Keratinocyte (primary cell): ENCODE measurements at places on chromosomes 5 and 9. TPM values are rescaled to one million over a fixed set of nuclear protein-coding genes. Genes with fewer than 3 reads are reported as not detected.

- H3K4me1 ChIP-seq, result no peaks in the 10 kb centered on the region
- no peaks in the 10 kb centered on the region for H3K36me3 ChIP-seq
- no peak overlapping the region for H3K27ac ChIP-seq
- DNase-seq, result no peak
- no peak overlapping the region for H3K4me3 ChIP-seq
- H3K27me3 ChIP-seq, result peaks cover 4% of the 10 kb centered on the region
Measured at GRCh38 chr9:38250279-38251035, 142.0 kb upstream of the ALDH1B1 start.

GRCh38 chr9:22036866-22037626, 27.9 kb upstream of the CDKN2B start:
- peaks cover 61% of the 10 kb centered on the region for H3K4me1 ChIP-seq
- no peak for DNase-seq
- no peaks in the 10 kb centered on the region for H3K36me3 ChIP-seq
- H3K27ac ChIP-seq, result peak overlapping the region; percentile 92

DNA sequence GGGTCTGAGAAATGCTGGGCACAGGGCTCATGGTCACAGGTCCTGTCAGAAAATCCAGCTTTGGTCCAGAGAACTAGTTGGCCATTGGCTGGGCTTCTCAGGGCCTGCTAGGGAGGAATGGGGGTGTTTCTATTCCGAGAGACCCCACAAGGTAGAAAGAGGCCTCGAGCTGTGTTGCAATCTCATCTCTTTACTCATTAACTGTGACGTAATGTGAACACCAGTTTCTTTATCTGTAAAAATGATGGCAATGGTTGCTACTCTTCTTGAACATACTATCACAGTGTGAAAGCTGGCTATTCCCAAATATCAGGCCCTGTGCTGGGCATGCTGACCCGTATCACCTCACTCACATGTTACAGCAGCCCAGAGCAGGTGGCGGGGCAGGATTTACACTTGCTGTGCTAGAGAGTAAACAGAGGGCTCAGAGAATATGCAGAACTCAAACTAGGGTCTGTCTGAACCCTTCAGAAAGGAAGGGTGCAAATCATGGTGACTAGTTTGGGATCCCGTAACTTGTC, 35.7 kb upstream of the SLC25A51 start:
- H3K4me1 ChIP-seq, result peaks cover 55% of the 10 kb centered on the region
- H3K27ac ChIP-seq, result no peak overlapping the region
- H3K36me3 ChIP-seq, result peaks cover 21% of the 10 kb centered on the region
- H3K27me3 ChIP-seq, result no peaks in the 10 kb centered on the region

DNA sequence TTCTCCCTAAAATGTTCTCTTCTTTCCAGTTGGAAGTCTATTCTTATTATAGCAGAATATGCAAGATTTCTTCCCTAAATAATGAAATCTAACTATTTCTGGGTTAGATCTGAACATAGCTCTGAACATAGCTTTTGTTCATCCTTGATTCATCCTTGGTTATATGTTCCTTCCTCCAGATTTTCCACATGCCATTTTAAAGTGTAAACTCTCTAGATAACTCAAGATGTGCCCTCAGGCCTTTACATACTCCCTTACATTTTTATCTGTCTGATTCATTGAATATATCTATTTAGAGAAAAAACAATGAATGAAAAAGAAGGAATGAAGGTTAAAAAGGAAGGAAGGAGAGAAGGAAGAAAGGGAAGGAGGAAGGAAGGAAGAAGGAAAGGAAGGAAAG, 100.9 kb downstream of the FBXO38 start:
- no peaks in the 10 kb centered on the region for H3K36me3 ChIP-seq
- no peaks in the 10 kb centered on the region for H3K27me3 ChIP-seq
- no peak for DNase-seq
- no peak overlapping the region for H3K4me3 ChIP-seq
- no peak overlapping the region for H3K27ac ChIP-seq

GRCh38 chr9:91001146-91001611, 199.6 kb downstream of the SYK start:
- DNase-seq, result peak; percentile 99
- no peak overlapping the region for H3K4me3 ChIP-seq
- no peaks in the 10 kb centered on the region for H3K36me3 ChIP-seq
- H3K27ac ChIP-seq, result peak overlapping the region; percentile 86
- H3K27me3 ChIP-seq, result no peaks in the 10 kb centered on the region
- peaks cover 26% of the 10 kb centered on the region for H3K4me1 ChIP-seq

The TRAF1 gene
- polyA plus RNA-seq, result 0.71 to 2.5 TPM (median 1.2 TPM) in 3 replicates

GRCh38 chr9:21994556-21995005, at the start of gene CDKN2B-AS1:
Gene CDKN2B-AS1 (plus strand): TSS chr9:21994791.
- H3K4me3 ChIP-seq, result peak within 1 kb of the TSS; percentile 84
- H3K36me3 ChIP-seq, result no peaks in the 10 kb centered on the region
- peak within 1 kb of the TSS; percentile 88 for H3K27ac ChIP-seq
- H3K27me3 ChIP-seq, result no peaks in the 10 kb centered on the region
- DNase-seq, result no peak

The ZNF879 gene
- 1.8 to 2.5 TPM (median 2.2 TPM) in 3 replicates for polyA plus RNA-seq

The CYSRT1 gene
- 0.80 to 1.8 TPM (median 1.2 TPM) in 3 replicates for polyA plus RNA-seq

DNA sequence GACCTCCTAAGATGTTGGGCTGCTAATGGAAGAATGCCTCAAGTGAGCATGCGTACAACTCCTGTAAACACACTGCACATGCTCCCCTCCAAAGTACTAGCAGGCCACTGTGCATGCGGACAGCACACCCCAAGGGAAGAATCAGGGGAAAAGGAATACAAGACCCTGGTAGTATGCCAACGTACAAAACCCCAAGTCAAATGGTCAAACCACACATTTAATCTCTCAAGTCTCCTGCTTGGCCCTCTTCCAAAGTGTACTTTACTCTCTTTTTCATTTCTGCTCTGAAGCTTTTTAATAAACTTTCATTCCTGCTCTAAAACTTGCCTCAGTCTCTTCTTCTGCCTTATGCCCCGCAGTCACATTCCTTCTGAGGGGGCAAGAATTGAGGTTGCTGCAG, 466.4 kb downstream of the DMRTA1 start:
- H3K27me3 ChIP-seq, result no peaks in the 10 kb centered on the region
- H3K27ac ChIP-seq, result no peak overlapping the region
- no peak overlapping the region for H3K4me3 ChIP-seq
- no peaks in the 10 kb centered on the region for H3K4me1 ChIP-seq

DNA sequence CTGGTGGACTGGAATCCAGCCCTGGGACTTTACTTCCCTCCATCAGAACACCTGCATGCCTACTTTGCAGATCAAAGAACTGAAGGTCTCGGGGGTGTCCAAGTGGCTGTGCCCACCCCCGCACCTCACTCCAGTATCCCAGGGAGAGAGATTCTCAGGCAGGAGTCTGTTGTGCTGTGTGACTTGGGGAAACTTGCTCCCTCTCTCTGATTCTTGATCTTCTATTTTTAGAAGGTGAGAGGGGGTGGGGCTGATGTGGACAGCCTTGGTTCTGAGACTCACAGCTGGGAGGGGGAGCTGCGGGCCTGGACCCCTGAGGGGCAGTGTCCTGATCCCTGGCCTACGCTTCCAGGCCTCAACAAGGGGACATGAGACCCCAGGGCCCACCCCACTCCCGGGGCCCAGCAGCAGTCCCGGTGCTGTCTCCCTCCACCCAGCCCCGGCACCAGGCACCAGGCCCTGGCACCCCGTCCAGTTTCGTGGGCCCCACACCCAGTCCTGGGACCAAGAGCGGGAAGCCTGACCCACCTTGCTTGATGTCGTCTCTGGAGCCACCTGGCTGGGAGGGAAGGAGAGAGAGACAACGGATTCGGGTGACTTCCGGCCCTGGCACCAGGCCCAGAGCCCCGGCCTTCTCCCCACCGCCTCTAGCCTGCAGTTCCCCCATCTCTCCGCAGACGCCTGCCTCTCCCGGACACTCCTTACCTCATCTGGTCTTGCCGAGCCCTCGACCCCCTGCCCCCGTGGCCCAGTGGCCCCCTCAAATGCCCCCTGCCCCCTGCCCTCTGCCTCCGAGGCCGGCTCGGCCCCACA, 74.0 kb upstream of the SPTLC1 start:
- H3K27ac ChIP-seq, result no peak overlapping the region
- H3K27me3 ChIP-seq, result no peaks in the 10 kb centered on the region
- DNase-seq, result no peak
- H3K4me3 ChIP-seq, result no peak overlapping the region

The ARHGAP26 gene
- 3.4 to 4.4 TPM (median 3.9 TPM) in 3 replicates for polyA plus RNA-seq

The ZDHHC11 gene
- polyA plus RNA-seq, result 0.29 to 0.62 TPM (median 0.33 TPM) in 3 replicates

GRCh38 chr9:124291801-124292396, 34.1 kb downstream of the NEK6 start:
- no peak overlapping the region for H3K4me3 ChIP-seq
- H3K4me1 ChIP-seq, result peaks cover 45% of the 10 kb centered on the region
- no peaks in the 10 kb centered on the region for H3K27me3 ChIP-seq
- peaks cover 26% of the 10 kb centered on the region for H3K36me3 ChIP-seq
- H3K27ac ChIP-seq, result no peak overlapping the region

The WDR38 gene
- not detected in 3 replicates for polyA plus RNA-seq

- no peaks in the 10 kb centered on the region for H3K36me3 ChIP-seq
- DNase-seq, result no peak
- peaks cover 8% of the 10 kb centered on the region for H3K4me1 ChIP-seq
- H3K27ac ChIP-seq, result no peak overlapping the region
- H3K4me3 ChIP-seq, result no peak overlapping the region
Measured at GRCh38 chr5:133867341-133867740, 101.1 kb downstream of the C5orf15 start.

The C5orf46 gene
- 0.75 to 2.1 TPM (median 1.0 TPM) in 3 replicates for polyA plus RNA-seq

The PCDH12 gene
- 0.01 to 0.03 TPM (median 0.01 TPM) in 3 replicates for polyA plus RNA-seq

GRCh38 chr9:123348317-123348992, 7.5 kb upstream of the CRB2 start:
- H3K36me3 ChIP-seq, result no peaks in the 10 kb centered on the region
- H3K27me3 ChIP-seq, result peaks cover 10% of the 10 kb centered on the region
- no peak overlapping the region for H3K27ac ChIP-seq
- DNase-seq, result no peak

DNA sequence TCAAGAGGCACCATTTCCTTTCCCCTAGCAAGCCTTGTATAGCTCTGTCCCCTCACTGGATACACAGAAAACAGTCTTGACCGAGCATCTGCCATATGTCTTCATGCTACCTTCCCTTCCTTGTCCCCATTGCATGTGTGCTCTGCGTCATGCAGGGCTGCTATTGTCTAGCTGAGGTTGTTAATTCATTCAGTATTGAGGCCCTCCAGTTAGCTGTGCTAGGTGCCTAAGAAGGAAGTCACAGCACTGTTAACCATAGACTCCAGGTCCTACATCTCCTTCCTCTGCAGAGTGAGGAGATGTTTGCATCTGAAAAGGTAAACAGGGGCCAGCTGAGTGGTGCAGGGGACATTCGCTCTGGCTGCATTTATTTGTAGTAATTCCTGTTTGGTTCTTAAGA, 48.2 kb downstream of the SLC1A3 start:
- H3K4me3 ChIP-seq, result no peak overlapping the region
- no peaks in the 10 kb centered on the region for H3K36me3 ChIP-seq
- peaks cover 50% of the 10 kb centered on the region for H3K4me1 ChIP-seq
- H3K27ac ChIP-seq, result no peak overlapping the region
- DNase-seq, result no peak

GRCh38 chr5:91225848-91226686, 157.1 kb downstream of the ARRDC3 start:
- no peak for DNase-seq
- H3K27ac ChIP-seq, result no peak overlapping the region
- H3K4me1 ChIP-seq, result peaks cover 6% of the 10 kb centered on the region
- H3K27me3 ChIP-seq, result no peaks in the 10 kb centered on the region

The CYSTM1 gene
- polyA plus RNA-seq, result 34.3 to 65.6 TPM (median 35.6 TPM) in 3 replicates

The TRPM3 gene
- polyA plus RNA-seq, result 0.03 to 0.27 TPM (median 0.04 TPM) in 3 replicates

The FCN2 gene
- not detected in 3 replicates for polyA plus RNA-seq

- DNase-seq, result no peak
- no peak overlapping the region for H3K4me3 ChIP-seq
- no peaks in the 10 kb centered on the region for H3K27me3 ChIP-seq
- no peaks in the 10 kb centered on the region for H3K36me3 ChIP-seq
- H3K4me1 ChIP-seq, result no peaks in the 10 kb centered on the region
Measured at GRCh38 chr5:61697809-61698558, 365.9 kb downstream of the ZSWIM6 start.

- DNase-seq, result no peak
- no peaks in the 10 kb centered on the region for H3K36me3 ChIP-seq
- no peak overlapping the region for H3K27ac ChIP-seq
- H3K4me1 ChIP-seq, result no peaks in the 10 kb centered on the region
Measured at GRCh38 chr5:80860924-80861613, 99.1 kb upstream of the RASGRF2 start.

The TMEM171 gene
- polyA plus RNA-seq, result 8.7 to 10.3 TPM (median 8.8 TPM) in 3 replicates

GRCh38 chr5:98968056-98968564, 39.3 kb upstream of the CHD1 start:
- H3K4me1 ChIP-seq, result no peaks in the 10 kb centered on the region
- no peaks in the 10 kb centered on the region for H3K36me3 ChIP-seq
- no peak for DNase-seq
- H3K4me3 ChIP-seq, result no peak overlapping the region
- no peaks in the 10 kb centered on the region for H3K27me3 ChIP-seq
- H3K27ac ChIP-seq, result no peak overlapping the region

The FAM163B gene
- polyA plus RNA-seq, result not detected in 3 replicates

The UTP15 gene
- polyA plus RNA-seq, result 16.3 to 28.3 TPM (median 21.7 TPM) in 3 replicates

The FGF10 gene
- not detected in 3 replicates for polyA plus RNA-seq

The STPG3 gene
- polyA plus RNA-seq, result not detected in 3 replicates

The KIF4B gene
- not detected in 3 replicates for polyA plus RNA-seq

GRCh38 chr5:55338810-55339243, 31.0 kb downstream of the MTREX start:
- no peak for DNase-seq
- H3K4me1 ChIP-seq, result no peaks in the 10 kb centered on the region
- H3K4me3 ChIP-seq, result no peak overlapping the region
- H3K36me3 ChIP-seq, result peaks cover 7% of the 10 kb centered on the region

- DNase-seq, result no peak
- H3K4me3 ChIP-seq, result no peak overlapping the region
- H3K4me1 ChIP-seq, result no peaks in the 10 kb centered on the region
- no peaks in the 10 kb centered on the region for H3K27me3 ChIP-seq
- H3K27ac ChIP-seq, result no peak overlapping the region
Measured at GRCh38 chr5:6371079-6371810, 7.1 kb downstream of the MED10 start.

DNA sequence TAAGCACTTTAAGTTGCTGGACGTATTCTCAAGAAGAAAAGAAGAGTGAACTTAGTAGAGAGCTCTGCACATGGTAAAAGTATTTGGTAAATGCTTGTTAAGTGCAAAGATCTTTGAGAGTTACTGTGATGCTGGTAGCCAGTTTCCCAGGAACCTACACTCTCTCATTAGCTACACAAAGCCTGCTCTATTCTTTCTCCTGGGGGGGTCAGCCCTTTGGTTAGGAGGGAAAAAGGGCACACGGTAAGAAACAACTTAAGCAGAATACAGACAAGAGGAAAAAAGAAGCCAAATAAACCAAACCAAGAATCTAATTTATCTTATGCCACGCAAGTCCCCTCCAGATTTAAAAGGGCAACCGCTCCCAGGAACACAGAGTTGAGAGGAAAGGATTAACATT, 1100.1 kb upstream of the CDH10 start:
- no peak for DNase-seq
- H3K27ac ChIP-seq, result no peak overlapping the region
- H3K4me3 ChIP-seq, result no peak overlapping the region
- no peaks in the 10 kb centered on the region for H3K4me1 ChIP-seq
- H3K27me3 ChIP-seq, result no peaks in the 10 kb centered on the region

GRCh38 chr5:126100767-126101166, 322.4 kb upstream of the GRAMD2B start:
- H3K4me1 ChIP-seq, result peaks cover 6% of the 10 kb centered on the region
- H3K27me3 ChIP-seq, result no peaks in the 10 kb centered on the region
- H3K27ac ChIP-seq, result no peak overlapping the region
- no peak overlapping the region for H3K4me3 ChIP-seq
- no peak for DNase-seq
- no peaks in the 10 kb centered on the region for H3K36me3 ChIP-seq
